Fibroblast of skin of left biceps (primary cell): ENCODE measurements at places on chromosomes 4 and X.

DNA sequence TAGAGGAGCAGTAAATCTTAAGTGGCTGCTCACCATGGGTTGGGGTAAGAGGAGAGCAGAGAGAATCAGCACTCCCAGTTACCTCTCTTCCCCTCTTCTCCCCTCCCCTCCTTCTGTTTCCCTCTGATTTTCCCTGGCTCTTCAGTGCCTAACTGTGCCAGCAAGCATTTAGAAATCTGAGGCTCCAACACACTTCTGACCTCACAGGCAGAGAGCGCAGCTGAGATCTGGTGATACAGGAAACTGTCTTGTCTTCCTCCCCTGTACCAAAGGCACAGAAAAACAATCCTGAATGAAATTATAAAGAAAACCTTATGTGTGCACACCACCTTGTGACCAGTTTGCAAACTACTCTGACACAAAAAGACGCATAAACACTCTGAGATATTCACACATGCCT is 82.4 kb upstream of the SMIM10 start:
- DNase-seq = peak; percentile 34

DNA sequence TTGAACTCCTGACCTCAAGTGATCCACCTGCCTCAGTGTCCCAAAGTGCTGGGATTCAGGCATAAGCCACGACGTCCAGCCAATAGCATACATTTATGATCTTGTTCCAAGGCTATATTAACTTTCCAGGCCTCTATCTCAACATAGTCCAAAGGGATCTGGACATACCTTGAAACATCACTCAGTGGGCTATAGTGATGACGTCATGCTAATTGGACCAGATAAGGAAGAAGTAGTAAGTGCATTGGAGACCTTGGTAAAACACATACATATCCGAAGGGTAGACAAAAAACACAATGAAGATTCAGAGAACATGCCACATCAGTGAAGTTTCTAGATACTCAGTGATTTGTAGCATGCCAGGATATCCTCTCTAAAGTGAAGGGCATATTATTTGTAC is 37.4 kb upstream of the USP26 start:
- no peak for DNase-seq

- no peak for DNase-seq
These were observed 249.4 kb downstream of the HNRNPD start for GRCh38 chr4:82124365-82124764.

- peak; percentile 5 for DNase-seq
These were observed 2.2 kb downstream of the ATP8A1 start for GRCh38 chr4:42654631-42655268.

DNA sequence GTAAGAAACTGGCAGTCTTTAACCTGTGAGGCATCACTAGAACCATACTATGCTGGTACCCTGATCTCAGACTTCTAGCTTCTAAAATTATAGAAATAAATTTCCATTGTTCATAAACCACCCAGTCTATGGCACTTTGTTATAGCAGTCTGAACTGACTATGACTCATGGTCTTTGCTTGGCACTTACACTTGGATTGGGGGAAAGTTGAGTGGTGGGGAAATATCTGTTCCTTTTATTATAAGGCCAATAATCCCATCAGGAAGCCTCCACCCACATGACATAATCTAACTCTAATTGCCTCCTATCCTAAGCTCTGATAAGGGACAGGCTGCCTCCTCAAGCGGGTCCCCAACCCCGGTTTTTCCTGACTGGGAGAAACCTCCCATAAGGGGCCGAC is 61.4 kb upstream of the PACRGL start:
- DNase-seq = no peak

DNA sequence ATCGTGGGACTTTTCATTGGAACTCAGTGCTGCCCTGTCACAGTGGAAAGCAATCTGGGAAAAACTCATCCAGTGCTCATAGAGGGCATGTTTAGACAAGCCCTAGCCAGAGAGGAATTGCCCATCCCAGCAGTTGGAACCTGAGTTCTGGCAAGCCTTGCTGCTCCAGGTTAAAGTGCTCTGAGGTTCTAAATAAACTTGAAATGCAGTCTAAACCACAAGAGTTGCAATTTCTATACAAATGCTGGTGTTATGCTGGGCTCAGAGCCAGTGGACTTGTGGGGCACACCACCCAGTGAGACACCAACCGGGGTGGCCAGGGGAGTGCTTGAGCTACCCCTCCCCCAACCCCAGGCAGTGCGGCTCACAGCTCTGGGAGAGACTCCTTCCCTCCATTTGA is 142.8 kb upstream of the PPP1R2C start:
- DNase-seq = no peak

GRCh38 chr4:183610033-183610432 is 49.0 kb downstream of the RWDD4 start:
- DNase-seq = no peak

DNA sequence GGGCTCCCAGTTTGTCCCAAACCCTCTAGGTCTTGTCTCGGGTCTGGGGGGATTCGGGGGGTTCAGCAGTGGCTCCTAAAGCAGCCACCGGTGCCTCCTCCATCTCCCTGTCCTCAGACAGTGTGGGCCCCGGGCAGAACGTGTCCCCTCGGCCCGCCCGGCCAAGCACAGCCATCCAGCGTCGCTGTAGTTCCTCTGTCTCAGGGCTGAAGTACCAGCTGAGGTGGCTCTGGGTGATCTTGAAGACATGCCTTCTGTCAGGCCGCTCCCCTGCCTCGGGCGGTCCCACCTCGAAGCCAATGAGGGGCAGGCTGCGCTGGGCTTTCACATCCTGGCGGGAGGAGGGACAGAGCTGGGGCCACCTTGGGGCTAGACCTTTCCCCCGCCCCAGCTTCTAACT is 5.9 kb downstream of the TSR2 start:
- no peak for DNase-seq

GRCh38 chr4:100079264-100079663 is 111.0 kb downstream of the DDIT4L start:
- DNase-seq = no peak

DNA sequence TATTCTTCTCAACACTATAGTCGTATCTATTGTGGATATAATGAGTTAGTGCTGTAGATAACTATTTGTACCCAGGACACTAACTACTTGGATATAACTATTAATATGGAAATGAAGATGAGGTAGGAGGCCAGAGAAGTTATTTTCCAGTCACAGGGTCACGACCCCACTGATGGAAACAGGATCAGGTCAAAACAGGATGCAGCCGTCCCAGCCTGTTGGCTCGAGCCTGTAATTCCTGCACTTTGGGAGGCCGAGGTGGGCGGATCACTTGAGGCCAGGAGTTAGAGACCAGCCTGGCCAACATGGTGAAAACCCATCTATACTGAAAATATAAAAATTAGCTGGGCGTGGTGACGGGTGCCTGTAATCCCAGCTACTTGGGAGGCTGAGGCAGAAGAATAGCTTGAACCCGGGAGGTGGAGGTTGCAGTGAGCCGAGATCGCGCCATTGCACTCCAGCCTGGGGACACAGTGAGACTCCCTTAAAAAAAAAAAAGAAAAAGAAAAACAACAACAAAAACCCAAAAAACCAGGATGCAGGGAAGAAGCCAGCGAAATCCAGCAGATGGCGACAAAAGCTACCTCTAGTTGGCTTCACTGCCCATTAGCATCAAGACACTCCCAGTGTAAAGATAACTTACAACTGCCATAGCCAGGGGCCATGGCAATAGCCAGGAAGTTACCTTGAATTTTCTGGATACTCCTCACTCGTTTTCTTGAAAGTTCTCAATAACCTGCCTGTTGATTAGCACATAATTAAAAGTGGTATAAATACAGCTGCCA is 37.9 kb upstream of the NKAP start:
- no peak for DNase-seq

- peak; percentile 37 for DNase-seq
These were observed 5.9 kb downstream of the APOO start for GRCh38 chrX:23901805-23902204.

GRCh38 chr4:185932491-185932890 is 120.5 kb upstream of the SORBS2 start:
- DNase-seq = no peak

DNA sequence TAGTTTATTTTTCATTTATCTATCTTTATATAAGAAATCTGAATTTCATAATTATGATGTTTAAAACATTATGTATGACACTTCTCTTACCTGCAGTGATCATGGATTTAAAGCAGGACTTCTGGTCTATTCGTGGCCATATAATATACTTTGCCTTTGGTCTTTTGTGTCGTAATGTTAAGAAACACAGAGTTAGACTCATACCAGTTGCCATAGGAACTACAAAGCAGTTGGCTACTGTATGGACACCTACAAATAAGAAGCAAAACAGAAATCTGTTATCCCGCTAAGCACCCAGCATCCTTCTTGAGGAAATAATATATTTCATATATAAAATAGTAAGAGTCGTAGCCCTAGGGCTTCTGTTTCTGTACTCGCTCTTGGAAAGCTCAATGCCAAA is 4.3 kb downstream of the SEPSECS start:
- DNase-seq = no peak

DNA sequence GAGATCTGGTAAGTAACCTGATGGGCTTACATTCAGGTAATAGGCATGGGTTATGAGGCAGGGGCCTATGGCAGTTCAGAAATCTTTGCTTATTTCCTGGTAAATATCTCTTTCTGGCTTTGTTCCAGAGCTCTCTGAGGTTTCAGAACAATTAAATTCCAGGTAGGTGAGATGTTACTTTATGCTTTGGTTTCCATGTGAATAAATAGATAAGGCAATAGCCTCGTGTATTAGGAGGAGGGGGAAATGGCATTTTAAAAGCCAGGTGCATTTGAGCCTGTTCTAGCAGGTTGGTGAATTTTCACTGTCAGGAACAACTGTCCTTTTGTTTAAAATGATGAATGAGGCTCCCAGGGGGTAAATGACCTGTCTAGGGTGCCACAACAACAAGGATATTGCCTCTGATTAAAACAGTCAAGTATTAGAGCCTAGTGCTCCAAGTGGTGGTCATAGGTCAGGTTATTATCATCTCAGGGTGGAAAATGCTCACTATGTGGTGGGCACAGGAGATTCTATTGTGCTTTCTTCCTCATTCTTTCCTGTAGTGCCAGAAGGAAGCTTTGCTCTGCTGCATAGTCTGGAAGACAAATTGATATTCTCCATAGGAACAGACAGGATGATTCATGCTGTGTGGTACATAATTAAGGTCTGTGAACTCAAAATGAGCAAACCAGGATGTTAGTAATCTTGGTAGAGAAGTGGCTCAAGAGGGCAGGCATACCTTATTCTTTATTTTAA is 296.2 kb downstream of the INPP4B start:
- DNase-seq = peak; percentile 34

DNA sequence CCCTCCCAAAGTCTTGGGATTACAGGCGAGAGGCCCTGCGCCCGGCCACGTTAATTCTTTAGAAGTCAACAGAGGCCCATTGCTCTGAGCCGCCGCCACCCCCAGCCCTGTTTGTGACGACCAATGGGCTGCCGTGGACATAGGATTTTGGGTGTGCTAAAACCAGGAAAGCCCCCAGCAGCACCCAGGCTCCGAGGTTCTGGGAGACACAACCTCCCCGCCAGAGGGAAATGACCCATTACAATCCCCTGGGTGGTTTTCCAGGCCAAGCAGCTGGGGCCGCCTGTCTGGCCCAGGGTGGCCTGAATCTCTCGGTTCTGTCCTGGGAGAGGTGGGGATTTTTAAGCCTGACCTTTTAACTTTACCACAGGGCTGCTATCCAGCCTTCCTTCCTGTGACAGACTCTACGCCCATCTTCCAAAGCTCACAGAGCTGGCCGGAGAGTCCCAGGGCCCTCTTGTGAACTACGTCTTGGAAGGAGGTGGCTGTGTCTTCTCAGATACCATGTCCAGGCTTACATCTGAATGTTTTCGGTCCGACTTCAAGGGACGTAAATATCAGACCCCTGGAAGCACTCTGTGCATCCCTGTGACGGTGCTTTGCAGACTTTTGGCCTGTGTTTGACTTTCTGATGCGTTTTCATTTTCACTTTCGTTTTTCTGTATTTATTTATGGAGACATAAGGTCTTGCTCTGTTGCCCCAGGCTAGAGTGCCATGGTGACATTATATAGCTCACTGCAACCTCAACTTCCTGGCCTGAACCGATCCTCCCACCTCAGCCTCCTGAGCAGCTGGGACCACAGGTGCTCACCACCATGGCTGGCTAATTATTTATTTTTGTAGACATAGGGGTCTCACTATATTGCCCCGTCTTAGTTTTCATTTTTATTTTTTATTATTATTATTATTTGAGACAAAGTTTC is 36.0 kb downstream of the P2RY8 start:
- no peak for DNase-seq

GRCh38 chrX:21799767-21800166 is 39.6 kb upstream of the MBTPS2 start:
- no peak for DNase-seq

DNA sequence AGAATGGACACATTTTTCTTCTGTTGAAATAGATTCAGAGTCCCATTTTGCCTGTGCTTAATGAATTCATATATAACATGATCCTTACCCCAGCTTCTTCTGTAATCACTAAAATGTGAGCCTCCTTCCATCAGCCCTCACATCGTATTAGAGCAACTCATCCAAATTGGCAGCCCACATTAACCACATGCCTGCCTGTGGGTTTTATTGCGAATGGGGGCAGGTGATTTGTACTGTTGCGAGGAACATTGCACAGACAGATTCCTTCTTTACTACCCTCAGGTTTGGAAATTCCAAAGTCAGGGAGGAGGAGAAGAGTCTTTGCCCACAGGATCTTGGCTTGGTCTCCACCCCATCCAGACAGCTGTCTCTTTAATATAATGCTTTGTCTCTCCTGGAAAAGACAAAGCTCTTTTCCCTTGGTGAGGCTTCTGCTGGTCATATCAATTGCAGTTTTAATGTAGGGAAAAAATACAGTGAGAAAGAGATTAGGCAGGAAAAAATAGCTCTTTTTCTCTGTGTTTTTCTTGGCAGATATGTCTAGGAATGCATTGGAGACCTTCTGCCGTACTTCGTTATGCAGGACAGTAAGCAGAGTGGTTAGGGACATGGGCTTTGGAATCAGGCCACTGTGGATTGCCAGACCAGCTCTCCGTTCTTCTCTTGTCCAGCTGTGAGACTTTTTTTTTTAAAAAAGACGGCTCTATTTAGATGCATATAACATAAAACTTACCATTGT is 371.2 kb downstream of the AFF2 start:
- peak; percentile 89 for DNase-seq

GRCh38 chr4:74764119-74764518 is 30.2 kb downstream of the BTC start:
- DNase-seq = no peak

GRCh38 chrX:50114113-50114512 is 86.7 kb downstream of the AKAP4 start:
- no peak for DNase-seq

DNA sequence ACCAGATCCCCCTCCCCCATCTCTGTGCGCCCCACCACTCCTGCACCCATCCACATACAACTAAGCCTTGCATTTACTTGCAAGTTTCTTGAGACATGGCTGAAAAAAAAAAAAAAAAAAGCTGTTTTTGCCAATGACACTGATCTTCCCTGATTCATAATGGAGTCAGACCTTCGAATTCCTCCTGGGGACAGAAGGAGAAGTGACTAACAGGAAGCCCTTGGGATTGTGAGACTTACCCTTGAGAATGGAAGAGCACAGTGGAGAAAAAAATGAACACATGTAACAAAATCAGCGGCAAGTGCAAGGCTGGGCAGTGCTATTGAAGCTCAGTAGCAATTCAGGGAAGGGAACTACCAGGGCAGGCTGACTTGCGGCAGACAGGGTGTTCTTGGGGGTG is 288.4 kb downstream of the BCOR start:
- no peak for DNase-seq

GRCh38 chrX:17654116-17654515 is 83.2 kb upstream of the SCML1 start:
- DNase-seq = no peak

- DNase-seq = peak; percentile 71
These were observed 562.2 kb upstream of the SLIT2 start for GRCh38 chr4:19689511-19689910.

GRCh38 chr4:48138936-48139335 is 4.9 kb upstream of the TXK start:
- no peak for DNase-seq
